Tibial nerve (tissue), 4 donors: ENCODE measurements at places on chromosomes 7 and 10. TPM values are rescaled to one million over a fixed set of nuclear protein-coding genes. Genes with fewer than 3 reads are reported as not detected.

CRTAC1 gene
- total RNA-seq = 27.0 TPM

SCART1 gene
- total RNA-seq = 7.3 TPM

NRP1 gene
- 60.6 TPM for total RNA-seq

TDRD1 gene
- not detected for total RNA-seq

PRSS2 gene
- total RNA-seq = 2.5 TPM

METTL27 gene
- 9.0 TPM for total RNA-seq

BAZ1B gene
- total RNA-seq = 66.3 TPM

DIP2C gene
- total RNA-seq = 39.4 TPM

SLC35G1 gene
- total RNA-seq = 7.5 TPM
